Germinal center (tissue), 1 donor: ENCODE measurements at places on chromosomes 12 and 14.
A peak's percentile ranks its signal among the peaks of the same experiment; 100 is the strongest.

- no peak for DNase-seq
These were observed 12.2 kb downstream of the CHURC1 start for GRCh38 chr14:64926398-64926995.

GRCh38 chr12:81668475-81668874, 90.7 kb downstream of the PPFIA2 start:
- DNase-seq = no peak

GRCh38 chr12:72346363-72346944, 74.3 kb downstream of the TRHDE start:
- DNase-seq = peak; percentile 5

GRCh38 chr12:75964150-75964549, 67.4 kb downstream of the PHLDA1 start:
- peak; percentile 39 for DNase-seq

DNA sequence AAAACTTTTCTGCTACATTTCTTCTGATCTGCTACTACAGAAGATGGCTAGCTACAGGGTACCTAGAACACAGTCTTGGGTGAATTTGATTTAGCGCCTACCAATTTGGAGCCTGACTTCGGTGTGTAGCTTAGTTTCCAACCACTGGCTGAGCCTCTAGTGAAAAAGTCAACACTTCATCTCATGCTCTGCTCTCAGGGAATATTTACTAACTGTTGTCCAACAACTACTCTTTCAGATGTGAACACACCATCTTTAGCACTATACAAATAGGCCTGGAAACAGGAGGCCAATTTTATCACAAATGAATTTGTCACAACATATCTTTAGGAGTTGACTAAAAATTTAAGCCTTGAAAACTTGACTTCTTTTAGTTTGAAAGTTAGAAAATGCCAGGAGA, 167.9 kb downstream of the NELL2 start:
- DNase-seq = no peak

DNA sequence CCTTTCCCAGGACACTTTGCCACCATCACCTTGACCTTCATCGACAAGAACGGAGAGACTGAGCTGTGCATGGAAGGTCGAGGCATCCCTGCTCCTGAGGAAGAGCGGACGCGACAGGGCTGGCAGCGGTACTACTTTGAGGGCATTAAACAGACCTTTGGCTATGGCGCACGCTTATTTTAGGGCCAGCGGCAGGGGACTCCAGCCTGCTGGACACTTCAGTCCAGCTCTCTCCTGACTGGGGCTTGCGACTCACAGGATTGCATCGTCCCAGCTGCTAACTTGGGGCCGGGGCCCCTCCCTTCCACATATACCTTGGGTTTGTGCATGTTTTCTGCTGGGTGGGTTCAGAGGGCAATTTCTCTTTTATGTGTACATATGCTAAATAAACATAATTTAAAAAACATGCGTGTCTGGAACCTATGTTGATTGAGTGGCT, 11.2 kb downstream of the AHSA1 start:
- no peak for DNase-seq

DNA sequence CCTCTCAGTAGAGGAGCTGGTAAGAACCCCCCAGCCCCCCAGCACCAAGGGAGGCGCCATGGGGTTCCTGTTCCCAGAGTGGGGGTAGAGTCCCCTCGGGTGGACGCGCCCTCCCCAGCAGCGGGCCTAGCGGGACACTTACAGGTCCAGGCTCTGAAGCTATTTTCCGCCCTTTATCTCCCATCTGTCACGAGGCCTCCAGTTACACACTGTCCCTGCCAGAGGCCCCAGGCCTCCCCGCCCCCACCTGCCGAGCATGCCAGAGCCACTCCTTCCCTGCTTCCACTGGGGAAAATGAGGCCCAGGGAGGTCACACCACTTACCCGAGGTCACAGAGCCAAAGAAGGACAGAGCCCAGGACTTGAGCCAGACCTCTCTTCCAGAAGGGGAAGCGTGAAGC, 3.1 kb downstream of the C14orf180 start:
- no peak for DNase-seq

DNA sequence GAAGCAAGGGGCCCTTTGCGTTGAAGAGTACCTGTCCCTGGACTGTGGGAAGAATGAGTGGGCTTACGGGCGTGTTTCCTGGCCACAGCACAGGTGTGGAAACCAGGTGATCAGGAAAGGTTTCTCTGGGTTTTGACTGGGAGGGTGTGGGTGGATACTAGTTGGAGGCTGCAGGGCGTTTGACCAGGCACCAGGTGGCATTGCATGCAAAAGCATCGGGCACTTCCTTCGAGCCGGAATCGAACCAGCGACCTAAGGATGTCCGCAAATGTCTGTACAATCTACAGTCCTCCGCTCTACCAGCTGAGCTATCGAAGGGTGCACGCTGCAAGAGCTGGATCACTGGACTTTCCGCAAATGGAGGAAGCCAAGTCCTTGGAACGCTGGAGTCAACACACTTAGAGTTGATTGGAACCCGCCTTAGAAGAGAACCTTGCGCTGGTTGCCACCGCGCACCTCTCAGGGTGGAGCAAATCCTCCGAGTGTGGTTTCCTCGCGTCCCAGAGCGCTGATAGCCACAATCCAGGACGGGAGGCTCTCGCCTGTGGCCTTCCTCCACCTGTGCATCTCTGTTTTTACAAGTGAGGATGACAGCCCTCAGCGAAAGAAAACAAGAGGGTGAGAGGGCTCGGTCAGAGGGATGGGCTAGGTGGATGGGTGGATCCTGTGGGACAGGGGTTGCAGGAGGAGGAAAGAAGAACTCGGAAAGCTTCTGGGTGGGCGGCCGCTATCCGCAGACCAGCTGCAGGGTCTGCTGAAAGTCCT, 21.2 kb upstream of the RNASE4 start:
- DNase-seq = peak; percentile 54

GRCh38 chr12:102642199-102642598, 161.8 kb upstream of the IGF1 start:
- DNase-seq = no peak

DNA sequence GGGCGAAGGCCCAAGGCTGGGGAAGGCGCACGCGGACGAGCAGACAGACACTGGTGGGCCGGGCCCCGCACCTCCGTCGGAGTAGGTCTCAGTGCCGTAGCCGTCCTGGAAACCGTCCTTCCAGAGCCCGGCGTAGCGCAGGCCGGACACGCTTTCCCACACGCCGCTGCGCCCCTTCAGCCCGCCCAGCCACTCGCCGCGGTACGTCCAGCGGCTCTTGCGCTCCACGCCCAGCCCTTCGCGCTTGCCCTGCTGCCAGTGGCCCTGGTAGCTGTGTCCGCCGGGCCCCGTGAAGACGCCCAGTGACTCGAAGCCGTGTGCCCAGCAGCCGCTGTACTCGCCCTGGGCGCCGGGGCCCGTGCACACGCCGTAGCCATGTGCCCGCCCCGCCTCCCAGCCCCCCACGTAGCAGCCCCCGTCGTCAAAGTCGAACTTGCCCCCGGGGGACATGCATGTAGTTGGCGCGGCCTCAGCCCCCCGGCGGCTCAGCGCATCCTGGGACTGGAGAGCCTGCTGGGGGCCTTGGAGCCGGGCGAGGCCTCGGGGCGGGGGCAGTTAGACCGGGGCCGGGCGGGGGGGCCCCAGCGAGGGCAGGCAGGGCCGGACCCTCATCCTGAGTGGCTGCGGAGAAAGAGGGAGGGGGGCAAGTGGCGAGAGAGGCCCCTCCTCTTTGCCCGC, 1.4 kb downstream of the JPH4 start:
- DNase-seq = no peak

GRCh38 chr14:61565181-61565580, 130.1 kb upstream of the HIF1A start:
- DNase-seq = no peak
